Stimulated activated CD8-positive, alpha-beta memory T cell treated with anti-CD3 and anti-CD28 coated beads, Interleukin-4, amount 100 ng/mL, for 4 hours (primary cell): ENCODE measurements at places on chromosomes 1 and 21.

DNA sequence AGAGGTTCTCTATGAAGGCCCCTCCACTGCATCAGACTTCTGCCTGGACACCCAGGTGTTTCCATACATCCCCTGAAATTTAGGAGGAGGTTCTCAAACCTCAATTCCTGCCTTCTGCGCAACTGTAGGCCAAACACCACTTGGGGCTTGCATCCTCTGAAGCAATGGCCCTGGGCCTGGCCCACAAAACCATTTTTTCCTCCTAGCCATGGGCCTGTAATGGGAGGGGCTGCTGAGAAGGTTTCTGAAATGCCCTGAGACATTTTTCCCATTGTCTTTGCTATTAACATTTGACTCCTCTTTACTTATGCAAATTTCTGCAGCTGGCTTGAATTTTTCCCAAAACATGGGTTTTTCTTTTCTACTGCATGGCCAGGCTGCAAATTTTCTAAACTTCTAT is 37.9 kb upstream of the PTPRC start:
- no peak for DNase-seq

- no peak for DNase-seq
These were observed 20.1 kb downstream of the COP1 start for GRCh38 chr1:176187001-176187400.

GRCh38 chr1:186994897-186995296 is 166.1 kb downstream of the PLA2G4A start:
- no peak for DNase-seq

- no peak for DNase-seq
These were observed 513 bp downstream of the PBX1 start for GRCh38 chr1:164559342-164560051.

DNA sequence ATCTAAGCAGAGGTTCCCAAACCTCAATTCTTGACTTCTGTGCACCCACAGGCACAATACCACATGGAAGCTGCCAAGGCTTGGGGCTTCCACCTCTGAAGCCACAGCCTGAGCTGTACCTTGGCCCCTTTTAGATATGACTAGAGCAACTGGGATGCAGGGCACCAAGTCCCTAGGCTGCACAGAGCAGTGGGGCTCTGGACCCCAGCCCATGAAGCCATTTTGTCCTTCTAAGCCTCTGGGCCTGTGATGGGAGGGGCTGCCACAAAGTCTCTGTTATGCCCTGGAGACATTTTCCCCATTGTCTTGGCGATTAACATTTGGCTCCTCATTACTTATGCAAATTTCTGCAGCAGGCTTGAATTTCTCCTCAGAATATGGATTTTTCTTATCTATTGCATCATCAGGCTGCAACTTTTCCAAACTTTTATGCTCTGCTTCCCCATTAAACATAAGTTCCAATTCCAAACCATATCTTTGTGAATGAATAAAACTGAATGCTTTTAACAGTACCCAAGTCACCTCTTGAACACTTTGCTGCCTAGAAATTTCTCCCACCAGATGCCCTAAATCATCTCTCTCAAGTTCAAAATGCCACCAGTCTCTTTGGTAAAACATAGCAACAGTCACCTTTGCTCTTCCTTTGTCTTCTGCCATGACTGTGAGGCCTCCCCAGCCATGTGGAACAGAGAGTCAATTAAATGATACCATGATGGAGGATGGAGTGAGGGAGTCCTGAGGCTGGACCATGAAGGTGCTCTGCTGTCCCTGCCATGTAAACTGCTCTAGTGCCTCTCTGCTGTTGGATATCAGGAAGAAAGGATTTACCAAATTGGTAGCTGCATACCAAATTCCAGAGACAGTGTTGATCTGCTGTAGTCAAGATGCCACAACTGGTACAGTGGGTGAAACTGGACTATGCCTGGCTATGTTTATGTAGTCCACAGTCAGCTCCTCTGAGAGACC is 37.6 kb downstream of the RUNX3 start:
- no peak for DNase-seq

DNA sequence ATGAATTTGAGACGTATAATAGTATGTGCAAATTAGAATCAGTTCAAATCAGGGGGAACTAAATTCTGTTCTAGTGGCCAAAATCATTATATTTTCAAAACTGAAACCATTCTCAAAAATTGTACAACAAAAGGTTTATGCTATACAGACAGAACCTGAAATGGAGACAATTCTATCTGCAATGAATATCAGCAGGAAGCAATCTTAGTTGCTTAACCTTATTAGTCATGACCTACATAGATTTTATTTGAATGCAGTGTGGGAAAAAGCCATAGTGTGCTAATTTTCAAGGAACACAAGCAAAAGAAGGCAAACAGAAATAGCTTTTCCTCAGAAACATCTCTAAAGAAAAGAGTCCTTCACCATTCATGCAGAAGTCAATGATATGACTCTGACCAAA is 6.5 kb downstream of the AK5 start:
- no peak for DNase-seq
